ENCODE measurements at places on chromosomes 7 and 10. TPM values are rescaled to one million over a fixed set of nuclear protein-coding genes. Genes with fewer than 3 reads are reported as not detected.

The FKBP14 gene
- total RNA-seq, result 7.3 TPM

The PPIF gene
- total RNA-seq, result 5.7 TPM

The DYDC1 gene
- 0.41 TPM for total RNA-seq

The EXOSC1 gene
- total RNA-seq, result 52.6 TPM

The LIPF gene
- not detected for total RNA-seq

The IFIT2 gene
- total RNA-seq, result 3.3 TPM

The ELFN1 gene
- total RNA-seq, result 5.7 TPM

The GIMAP2 gene
- 3.7 TPM for total RNA-seq

The ANKRD61 gene
- total RNA-seq, result under 0.01 TPM

The LEP gene
- total RNA-seq, result not detected

DNA sequence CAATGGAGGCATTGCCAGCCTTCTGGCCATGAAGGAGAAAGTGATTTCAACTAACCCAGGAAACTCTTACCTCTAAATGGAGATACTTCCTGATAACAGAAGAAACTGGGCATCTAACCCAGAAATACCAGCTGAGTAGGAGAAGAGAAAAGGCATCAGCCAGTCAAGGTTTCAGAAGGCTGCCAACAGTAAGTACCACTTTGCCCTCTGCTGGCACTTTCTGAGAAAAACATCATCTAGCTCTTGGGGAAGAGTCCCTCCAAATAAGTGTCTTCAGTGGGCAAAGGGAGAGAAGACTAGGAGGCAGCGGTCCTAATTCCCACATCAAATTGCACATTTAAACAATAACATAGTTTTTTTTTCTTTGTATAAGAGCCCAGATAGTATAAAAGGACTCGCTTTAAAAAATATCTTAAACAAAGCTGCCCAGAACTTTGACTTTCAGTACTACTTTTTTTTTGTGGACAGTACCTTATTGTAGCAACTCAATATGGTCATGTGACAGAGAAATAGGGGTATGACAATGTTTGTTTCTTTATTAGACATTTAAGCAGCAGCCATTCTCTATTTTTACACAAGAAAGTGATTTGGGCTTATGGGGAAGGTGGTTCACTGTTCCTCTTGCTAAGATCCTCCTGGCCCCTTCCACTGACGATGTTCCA is 157.3 kb downstream of the CTTNBP2 start:
- peak; percentile 36 for DNase-seq

- DNase-seq, result no peak
Observed at GRCh38 chr10:132646443-132647097, 109.0 kb downstream of the INPP5A start.

DNA sequence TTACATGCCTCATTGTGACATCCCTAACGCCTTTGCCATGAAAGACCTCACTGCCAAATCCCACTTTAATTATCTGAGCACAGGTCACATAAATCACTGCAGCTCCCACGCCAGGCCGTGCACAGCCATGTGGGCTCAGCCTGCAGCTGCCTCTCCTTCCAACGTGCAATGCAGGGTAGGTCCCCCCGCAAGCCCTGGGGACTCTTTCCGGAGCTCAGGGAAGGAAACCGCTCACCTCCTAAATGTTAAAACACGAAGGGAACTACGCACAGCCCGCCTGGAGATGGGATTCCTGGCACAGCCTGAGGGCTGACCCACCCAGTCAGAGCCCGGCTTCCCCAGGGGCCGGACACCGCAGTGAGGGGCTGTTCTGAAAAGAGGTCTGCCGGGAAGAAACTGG is 128.0 kb downstream of the MAD1L1 start:
- no peak for DNase-seq

DNA sequence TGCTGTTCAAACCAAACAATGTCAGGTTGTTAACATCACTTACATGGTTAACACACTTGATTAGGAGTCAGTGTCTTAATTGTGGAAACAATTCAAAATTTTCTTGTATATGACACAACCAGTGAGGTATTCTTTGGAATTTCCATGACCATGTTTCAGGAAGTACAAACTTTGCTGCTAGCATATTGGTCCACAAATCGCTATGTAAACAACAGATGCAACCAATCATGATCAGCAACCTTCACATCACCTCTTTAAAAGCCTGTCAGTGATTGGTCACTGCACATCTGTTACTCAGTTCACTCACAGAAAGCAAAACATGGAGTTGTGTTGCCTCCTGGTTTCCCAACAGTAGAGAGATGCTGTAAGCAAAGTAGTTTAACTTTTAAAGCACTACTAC is 108.9 kb upstream of the FAM3C start:
- no peak for DNase-seq

DNA sequence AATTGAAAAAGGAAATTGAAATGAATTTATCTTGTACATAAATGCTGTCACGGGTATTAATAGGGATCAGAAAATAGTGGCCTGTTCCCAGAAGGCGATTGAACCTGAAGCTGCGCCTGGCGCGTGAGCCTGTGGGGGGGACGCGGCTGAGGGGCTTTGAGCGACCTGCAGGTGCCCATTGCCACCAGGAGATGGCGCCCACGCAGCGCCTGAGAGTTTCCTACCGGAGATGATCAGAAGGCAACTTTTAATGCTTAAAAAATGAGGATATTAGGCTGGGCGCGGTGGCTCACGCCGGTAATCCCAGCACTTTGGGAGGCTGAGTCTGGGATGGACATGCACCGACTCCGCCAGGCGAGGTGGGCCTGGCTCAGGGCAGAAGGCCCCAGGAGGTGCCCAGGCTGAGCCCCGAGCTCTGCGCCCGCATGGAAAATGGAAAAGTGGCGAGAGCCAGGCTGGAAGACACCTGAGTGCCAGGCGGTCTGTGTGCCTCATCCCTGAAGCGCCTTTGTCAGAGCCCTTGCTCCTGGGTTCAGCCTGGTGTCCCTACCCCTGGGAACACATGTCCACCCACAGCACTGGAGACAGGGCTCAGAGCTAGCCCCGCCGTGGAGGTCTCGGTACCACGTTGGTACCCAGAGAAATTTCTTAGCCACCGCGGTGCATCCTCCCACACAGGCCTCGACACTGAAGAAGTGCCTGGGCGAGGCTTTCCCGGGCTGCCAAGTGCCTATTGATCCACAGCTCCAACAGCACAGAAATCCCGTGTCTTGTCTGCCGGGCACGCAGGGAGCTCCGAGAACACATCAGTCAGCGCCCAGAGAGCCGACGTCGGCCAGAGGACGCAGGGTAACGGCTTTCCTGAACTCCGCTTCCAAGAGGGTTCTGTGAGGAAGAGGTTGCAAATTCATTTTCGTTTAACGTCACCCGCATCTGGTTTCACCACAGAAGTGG is 117.4 kb downstream of the INPP5A start:
- DNase-seq, result peak; percentile 88

- DNase-seq, result no peak
Observed at GRCh38 chr10:78896159-78896928, 172.4 kb upstream of the ZMIZ1 start.

GRCh38 chr10:88826388-88826787 is 23.9 kb downstream of the LIPM start:
- DNase-seq, result no peak

DNA sequence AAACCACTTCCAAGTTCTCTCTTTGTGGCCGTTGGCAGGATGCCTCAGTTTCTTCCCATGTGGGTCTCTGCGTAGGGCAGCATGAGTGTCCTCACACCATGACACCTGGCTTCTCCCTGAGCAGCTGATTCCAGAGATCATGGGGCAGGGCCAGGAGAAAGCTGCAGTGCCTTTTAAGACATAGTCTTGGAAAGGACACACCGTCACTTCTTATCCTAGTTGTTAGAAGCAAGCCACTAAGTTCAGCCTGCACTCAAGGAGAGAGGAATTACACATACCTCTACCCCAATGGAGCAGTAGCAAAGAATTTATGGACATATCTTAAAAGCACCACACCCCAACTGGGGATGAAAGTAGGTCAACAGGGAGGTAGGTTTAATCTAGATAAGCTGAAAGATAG is 16.4 kb downstream of the NODAL start:
- no peak for DNase-seq

DNA sequence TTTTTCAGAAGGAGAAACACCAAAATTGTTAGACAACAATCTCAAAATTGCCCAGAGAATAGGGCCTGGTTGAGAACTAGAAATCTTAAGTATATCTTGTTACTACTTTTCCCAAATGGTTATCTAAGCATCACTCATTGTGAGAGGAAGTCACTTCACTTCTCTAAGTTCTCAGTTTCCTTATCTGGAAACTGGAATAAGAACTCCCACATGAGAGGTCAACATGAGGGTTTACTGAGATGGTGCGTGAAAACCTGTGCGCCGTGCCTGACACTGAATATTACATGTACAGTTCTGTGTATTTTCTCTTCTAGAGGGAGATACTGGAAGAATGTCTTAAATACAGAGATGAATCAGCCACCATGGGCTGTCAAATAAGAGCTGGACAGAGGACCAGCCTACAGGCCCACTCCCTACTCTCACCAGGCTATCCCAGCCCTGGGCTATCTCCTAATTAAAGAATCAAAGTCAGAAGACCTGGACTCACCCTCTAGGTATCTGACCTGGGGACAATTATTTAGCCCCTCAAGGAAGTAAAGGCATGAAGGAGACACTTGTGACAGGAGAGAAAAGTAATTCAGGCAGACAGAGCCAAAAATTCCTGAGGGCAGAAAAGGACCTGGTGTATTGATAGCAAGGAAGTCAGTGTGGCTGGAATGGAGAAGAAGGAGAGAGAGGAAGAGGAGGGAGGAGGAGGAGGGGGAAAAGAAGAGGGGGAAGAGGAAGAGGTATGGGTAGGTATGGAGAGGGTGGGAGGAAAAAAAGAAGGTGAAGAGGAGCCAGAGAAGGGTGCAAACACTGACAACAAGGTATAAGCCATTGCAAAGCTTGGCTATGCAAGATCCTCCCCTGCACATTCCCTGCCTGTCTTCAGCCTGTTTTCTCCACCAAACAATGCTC is 44.9 kb downstream of the CCDC71L start:
- DNase-seq, result no peak

DNA sequence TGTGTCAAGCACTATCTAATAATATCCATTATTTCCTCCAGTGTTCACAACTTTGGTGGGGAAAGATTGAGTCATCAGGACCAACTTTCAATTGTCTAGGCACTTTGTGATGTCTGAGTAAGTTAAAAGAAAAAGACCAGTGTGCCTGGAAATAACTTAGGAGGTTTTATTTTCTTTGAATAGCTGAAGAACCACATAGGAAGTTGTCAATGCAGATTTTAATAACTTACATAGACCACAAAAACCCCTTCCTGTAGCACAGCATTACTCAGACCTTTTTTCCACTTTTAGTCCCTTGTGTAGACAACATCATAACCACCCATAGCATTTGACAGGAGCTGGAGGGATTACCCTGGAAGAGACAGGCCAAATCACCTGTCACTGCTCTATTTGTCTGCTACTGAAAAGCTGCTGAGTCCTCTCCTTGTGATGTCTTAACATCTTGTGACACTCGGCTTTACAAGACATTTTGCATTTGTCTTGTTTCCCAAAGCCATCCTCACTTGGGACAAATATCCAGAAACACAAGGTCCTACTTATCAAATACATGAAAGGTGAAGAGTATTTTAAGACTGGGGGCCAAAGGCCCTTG is 241.5 kb upstream of the PTER start:
- no peak for DNase-seq

DNA sequence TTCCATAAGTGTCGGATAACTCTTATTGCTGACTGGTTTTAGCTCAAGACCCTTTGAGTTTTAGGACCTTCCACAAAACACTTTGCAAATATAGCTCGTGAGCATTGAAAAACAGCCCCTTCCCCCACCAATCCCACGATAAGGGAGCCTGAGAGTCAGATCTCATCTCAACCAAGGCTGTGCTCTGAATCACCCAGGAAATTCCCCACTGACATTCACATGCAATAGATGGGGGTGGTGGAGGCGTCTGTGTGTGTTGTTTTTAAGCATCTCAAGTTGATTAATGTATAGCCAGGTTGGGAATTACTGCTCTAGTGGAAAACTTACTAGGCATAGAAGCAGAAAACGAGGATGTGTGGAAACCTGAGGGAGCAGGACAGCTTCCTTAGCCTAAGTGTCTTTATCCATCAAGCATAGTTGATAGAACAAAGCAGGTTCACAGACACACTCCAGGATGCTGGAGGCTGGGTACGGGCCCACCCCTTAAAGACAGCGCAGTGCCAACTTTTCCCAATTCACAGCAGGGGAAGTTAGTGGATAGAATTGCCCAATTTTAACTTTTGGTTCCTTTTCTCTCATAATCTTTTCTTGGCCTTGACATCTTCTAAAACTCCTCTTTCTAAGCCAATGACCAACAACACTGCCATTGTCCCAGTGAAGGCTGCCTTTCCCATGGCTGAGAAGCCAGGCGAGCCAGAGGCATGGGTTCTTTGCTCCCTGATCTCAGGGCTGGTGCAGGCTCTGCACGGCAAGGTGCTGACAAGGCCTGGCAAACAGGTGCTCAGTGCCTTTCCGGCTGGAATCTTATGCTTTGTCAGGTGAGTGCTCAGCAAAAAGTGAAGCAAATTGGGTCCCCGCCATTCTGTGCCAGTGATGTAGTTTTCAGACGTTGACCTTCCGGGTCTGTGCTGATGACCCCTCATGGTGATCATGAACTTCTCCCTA is 98.5 kb upstream of the INSIG1 start:
- no peak for DNase-seq

DNA sequence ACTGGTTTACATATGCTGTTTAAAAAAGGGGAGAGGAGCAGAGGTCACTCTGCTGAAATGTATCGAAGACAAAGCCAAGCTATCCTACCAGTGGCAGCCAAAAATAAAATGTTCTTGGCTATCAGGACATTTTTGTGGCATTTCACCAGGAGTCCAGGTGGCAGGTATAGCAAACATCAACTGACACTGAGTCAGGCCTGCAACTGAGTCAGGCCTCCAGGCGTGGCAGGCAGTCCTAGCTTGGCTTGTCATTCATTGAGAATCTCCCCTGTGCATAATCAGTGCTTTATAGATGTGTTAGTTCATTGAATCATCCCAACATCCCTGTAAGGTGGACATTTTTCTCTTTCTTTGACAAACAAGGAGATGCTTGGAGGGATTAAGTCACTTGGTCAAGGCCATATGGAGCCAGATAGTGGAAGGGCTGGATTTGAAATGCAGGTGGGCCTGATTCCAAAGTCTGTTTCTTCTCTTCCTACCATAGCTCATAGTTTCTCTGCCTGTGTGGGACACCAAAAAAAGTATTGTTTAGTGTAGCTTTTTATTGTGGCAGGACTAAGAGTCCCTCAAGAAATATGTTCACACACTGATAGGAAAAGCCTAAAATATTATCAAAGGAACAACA is 4.3 kb downstream of the DYNC1I1 start:
- no peak for DNase-seq

- no peak for DNase-seq
Observed at GRCh38 chr10:29991382-29991781, 68.0 kb downstream of the JCAD start.

DNA sequence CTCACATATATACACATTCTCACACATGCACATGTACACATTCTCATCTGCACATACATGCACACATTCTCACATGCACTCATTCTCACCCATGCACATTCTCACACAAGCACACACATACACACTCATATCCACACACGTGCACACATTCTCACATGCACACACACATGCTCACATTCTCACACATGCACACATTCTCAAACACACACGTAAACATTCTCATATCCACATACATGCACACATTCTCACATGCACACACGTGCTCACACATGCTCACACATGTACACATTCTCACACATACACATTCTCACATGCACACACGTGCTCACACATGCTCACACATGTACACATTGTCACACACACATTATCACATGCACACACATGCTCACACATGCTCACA is 260.6 kb downstream of the PTPRN2 start:
- DNase-seq, result no peak

- no peak for DNase-seq
Observed at GRCh38 chr7:127892488-127893314, 138.5 kb downstream of the LRRC4 start.
